ENCODE measurements at places on chromosomes 7 and 10.

- DNase-seq, result no peak
These were observed 63.3 kb upstream of the NANOS1 start for GRCh38 chr10:118966076-118966849.

GRCh38 chr10:124308811-124309210 is 109.9 kb downstream of the OAT start:
- DNase-seq, result no peak

- no peak for DNase-seq
These were observed 275.7 kb upstream of the FZD1 start for GRCh38 chr7:90988516-90988915.

DNA sequence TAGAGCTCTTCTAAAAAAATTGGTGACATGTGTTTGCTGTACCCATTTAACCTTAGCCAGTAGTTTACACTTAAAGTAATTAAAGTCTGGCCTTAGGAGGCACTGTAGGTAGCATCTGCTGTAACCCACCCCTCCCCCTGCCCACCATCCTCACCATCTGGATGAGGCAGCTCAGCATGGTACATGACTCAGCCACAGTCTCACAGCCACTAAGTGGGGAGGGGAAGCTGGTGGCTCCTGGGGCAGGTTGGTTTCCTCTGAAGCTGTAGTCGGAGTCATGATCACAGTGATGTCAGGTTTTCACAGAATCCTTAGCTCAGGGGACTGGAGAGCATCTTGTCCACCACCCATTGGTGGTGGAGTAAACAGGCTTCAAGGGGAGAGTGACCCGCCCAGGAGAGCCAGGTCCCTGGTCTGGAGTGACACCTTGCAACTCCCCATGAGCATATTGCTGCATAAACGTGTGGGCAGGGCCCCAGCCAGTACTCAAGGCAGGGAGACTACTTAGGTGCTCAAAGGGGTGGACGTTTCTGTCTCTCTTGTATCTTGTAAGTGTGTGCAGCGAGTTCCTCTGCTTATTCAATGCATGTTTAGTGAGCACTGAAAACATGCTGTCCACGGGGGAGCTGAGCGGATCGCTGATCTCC is 125.9 kb downstream of the GRK5 start:
- DNase-seq, result no peak

GRCh38 chr10:70655316-70655715 is 17.0 kb upstream of the ADAMTS14 start:
- DNase-seq, result no peak

GRCh38 chr7:37318541-37318940 is 130.1 kb downstream of the ELMO1 start:
- DNase-seq, result no peak

DNA sequence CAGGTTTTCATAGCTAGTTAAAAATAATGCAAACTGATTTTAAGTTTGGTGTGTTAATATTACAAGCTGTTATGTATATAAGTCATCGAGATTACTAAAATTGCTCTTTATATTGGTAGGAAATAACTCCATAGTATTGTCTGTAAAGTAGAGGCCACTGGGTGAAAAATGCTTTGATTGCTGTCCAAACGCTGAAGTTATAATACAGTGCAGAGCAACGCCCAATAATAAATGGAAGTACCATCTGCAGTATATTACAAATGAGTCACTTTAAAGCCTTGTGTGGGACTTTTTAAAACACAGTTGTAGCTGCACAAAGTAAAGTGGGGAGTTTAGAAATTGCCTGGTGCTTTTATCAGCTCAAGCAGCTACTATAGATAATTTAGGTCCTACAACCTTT is 196.1 kb downstream of the NXPH1 start:
- DNase-seq, result no peak

DNA sequence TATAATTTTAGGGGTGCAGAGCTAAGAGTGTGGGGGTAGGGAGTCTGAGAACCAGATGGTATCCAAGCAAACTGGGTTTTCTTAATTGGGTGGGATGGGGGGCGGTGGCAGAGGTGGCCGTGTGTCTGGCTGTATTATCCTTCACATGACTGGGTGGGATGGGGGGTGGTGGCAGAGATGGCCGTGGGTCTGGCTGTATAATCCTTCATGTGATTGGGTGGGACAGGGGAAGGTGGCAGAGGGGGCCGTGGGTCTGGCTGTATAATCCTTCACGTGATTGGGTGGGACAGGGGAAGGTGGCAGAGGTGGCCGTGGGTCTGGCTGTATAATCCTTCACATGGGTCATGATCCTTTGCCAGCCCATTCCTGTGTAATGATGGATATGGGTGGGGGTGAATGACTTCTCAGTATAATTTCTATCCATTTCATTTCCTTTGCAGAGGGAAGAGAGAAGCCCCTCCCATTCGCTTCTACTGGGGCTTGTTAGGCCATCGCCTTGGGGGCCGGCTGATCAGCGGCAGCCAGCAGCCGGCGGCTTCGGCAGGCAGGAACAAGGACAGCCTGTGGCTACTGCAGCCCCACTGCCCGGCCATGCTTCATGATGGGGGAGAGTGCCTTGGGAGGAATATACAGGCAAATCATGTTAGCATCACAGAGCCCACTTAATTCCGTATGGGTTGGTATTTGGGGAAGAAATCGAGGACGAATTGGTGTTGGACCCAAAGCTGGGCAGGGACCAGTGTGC is 179.6 kb upstream of the MKI67 start:
- DNase-seq, result no peak

DNA sequence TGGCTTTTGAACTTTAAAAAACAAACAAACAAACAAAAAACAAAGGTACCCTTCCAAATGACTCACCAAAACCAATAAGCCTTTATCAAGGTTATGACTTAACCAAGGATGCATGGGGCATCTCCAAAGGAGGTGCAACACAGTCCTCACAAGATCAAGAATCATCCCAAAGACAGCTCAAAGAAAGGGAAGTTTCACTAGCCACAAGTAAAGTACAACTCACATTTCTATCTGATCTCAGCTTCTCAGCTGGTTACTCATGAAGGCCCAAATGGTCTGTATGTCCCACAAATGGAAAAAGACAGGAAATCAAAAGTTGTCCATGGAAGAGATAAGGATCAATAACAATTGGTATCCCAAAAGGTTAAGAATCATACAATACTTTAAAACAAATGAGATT is 6.0 kb upstream of the MKLN1 start:
- no peak for DNase-seq

DNA sequence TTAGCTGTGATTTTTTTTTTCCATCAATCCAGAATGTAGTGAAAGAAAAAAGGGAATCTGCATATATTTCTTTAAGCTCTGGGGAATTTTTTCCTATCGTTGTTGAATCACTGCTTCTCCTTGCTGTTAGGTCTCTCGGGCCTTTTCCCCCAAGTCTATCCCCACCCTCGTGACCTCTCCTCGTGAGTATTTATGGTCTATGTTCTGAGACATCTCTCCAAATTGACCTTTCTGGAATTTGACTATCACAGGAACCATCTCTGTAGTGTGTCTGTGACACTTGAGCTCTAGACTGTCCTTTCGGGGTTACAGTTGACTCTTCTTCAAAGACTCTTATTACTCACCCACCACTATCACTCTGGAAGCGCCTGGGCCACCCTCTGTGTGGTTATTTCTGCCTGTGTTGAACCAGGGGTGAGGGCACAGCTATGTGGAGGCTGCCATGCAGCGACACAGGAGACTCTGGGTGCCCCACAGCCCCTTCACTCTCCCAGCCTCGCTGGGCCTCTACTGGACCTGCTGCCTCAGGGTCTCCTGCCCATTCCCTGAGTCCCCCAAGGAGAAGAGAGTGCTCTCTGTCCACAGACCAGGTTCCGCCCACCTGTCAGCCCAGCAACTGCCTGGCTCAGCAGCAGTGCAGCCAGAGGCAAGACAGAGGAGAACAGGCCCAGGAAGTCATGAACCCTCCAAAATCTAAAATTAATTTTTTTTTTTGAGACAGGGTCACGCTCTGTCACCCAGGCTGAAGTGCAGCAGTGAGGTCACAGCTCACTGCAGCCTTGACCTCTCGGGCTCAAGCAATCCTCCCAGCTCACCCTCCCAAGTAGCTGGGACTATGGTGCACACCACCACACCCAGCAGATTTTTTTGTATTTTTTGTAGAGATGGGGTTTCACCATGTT is 45.7 kb upstream of the PTPRN2 start:
- DNase-seq, result no peak

GRCh38 chr10:22823109-22823508 is 104.7 kb upstream of the ARMC3 start:
- DNase-seq, result peak; percentile 63

DNA sequence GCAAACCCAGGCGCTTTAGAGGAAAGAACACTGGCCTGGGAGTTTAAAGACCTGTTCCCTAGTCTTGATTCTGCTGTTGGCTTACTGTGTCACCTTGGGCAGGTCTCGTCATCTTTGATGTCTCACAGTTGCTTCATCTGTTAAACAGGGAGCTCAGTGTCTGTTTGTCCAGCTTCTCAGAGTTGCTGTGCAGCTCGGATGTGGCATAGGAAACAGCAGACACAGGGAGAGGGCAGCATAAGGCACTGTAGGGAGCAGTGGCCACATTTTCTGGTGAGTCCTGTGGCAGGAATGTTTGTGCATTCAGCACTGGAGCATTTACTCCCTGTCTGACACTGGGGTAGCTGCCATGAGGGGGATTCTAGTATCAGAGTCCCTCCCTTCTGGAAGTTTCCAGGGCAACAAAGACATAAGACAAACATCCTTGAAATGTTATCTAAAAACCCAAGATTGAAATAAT is 2.0 kb downstream of the REPIN1 start:
- DNase-seq, result no peak

GRCh38 chr7:76054123-76055120 is 6.5 kb downstream of the MDH2 start:
- no peak for DNase-seq

DNA sequence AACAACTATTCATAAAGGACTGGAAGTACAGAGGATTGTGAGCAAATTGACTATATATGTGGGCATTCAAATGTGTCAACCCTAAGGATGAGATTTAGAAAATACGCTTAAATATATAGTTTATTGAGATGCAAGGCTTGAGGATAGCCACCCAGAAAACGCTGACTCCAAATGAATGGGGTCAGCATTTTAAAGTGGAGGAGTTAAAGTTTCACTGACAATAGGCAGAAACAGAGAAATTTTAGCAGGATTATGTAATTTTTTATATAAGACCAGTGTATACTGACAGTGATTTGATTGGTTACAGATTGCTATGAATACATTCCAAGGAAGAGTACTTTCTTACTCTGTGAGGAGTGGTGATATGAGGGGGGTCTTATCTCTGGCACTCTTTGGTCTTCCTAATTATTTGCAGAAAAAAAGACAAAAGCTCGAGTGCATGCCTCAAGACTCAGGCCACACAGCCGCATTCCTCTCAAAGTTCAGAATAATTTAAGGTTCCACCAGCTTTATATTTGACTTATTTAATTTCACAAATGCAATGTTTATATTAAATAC is 38.6 kb upstream of the ARL4A start:
- no peak for DNase-seq

DNA sequence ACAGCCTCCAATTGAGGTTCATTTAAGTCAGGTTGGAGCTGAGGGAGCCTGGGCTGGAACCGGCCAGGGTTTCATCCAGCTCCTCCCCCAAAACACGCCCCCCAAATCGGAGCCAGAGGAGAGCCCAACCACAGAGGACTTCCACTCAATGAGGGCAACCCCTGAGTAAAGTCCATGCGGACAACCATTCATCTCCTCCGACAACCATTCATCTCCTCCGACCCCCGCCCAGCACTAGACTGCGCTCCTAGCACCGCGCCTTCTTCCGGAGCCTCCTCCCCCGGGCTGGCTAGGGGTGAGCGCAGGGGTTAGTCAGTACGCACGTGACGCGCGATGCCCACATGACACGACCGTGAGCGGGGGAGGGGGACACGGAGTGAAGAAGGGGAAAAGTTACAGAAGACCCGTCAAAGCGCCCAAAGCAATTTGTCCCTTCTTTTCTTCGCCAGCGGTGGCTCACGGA is 1.4 kb downstream of the MAGI2 start:
- DNase-seq, result no peak

DNA sequence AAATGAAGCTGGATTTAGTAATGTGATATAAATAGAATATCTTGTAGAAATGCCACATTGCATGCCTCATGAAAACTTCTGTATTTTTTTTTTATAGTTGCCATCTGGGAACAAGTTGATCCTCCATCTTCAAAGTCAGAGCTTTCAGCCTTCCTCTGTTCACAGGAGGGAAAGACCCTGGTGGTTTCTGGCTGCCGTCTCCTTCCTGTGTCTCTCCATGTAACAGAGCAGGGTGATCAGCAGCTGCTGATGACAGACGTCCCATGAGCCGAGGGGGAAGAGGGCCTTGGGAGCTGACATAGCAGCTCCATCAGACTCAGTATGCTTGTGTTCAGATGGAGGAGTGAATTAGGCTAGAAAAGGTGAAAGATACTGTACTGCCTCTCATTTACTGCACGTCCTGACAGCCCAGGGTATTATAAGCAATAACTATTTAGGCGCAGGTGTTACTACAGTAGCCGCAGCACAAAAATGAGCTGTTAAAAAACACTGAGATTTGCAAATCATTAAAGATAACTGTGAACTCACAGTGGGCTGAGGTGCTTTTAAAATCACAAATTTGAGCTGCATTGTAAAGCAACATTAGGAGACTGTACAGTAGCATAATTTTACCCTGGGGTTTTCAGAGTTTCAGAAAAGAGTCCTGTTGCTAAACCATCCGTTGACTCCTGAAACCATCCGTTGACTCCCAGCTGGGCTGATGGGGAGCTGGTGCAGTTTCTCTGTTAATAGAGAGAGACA is 103.3 kb downstream of the CFAP58 start:
- DNase-seq, result no peak

GRCh38 chr7:99120501-99120900 is 23.4 kb downstream of the SMURF1 start:
- DNase-seq, result no peak

DNA sequence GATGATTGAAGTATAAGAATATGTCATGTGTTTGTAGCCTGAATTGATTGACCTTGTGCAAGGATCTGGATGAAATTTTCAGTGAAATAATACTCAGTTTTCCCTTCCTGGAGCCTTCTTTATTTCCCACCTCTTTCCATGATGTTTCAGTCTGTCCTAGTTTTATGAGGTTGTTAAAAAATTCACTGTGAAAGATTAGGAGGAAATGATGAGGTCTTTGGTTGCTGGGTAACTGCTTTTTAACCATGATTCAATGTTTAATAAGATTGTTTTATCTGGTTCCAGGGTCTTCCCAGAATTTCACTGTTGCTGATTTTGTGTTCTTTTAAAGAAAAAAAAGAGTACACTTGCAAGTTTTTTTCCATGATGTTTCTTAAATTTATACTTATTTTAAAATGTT is 221.5 kb downstream of the MBL2 start:
- DNase-seq, result no peak

GRCh38 chr7:37235813-37236212 is 212.9 kb downstream of the ELMO1 start:
- DNase-seq, result no peak

- DNase-seq, result no peak
These were observed 55.5 kb downstream of the SLC16A12 start for GRCh38 chr10:89479771-89480446.

DNA sequence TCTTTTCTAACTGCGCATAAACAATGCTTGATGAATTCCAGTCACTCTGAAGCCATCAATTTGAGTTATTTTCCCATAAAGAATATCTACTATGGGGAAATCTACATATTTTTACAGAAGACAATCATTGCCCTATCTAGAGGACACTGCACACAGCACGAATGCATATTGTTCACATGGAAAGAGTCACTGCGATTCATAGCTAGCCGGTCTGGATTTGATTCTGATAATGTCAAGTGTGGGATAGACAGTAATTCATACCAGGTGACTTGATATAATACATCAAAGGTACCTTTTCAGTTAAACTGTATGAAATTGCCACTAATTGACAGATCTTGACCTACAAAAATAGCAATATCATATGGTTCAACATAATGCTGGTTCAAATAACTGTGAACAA is 255.7 kb downstream of the THSD7A start:
- DNase-seq, result no peak
